ENCODE measurements at places on chromosomes 5 and 9.

GRCh38 chr5:58891086-58891970 lies 308.5 kb downstream of the RAB3C start:
- peak; percentile 61 for DNase-seq

DNA sequence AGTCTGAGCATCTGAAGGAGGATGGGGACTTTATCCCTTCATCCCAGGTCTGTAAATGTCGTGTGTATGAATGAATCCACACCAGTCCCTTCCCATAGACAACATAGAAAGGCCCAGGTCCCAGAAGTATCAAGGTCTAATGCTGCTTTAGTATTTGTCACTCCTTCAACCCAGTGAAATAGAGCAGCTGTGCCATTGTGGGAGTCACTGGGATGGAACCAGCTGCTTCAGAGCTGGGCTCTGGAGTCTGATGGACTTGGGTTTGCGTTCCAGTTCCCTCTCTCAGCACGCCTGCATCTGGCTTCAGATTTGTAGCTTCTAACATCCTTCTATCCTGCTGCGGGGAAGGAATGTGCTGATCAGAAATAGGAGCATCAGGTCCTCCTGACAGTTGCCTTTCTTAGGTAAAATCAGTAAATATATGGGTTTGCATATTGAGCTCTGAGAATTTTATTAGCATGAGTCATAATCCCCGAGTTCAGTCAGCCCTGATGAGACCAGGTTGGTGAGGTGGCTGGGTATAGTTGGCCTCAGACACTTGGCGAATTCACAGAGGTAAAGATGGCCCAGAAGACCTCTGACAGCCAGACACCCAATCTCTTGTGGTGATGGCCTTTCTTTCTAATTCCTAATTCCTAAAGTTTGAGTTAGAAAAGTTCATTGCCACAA lies 10.1 kb downstream of the ACO1 start:
- DNase-seq = no peak

GRCh38 chr9:87256973-87257372 lies 240.7 kb upstream of the DAPK1 start:
- no peak for DNase-seq

GRCh38 chr9:131666029-131666428 lies 73.8 kb downstream of the RAPGEF1 start:
- DNase-seq = no peak

DNA sequence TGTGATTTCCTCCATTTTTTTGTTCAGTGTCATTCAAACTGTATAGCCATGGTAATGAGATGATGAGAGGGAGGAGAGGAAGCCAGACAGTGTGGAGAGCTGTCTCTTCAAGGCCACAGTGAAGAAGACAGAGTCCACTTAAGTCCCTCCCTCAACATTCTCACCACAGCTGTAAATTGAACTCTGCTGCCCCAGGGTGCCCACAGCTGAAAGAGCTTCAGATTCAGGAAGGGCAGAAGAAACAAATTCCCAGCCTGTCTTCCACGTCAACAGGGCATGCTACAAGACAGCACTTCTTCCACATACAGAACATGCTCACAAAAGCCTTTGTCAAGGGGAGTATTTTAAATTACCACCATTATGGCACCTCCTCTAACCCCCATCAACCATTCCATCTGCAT lies 100.4 kb downstream of the KLHL3 start:
- no peak for DNase-seq

DNA sequence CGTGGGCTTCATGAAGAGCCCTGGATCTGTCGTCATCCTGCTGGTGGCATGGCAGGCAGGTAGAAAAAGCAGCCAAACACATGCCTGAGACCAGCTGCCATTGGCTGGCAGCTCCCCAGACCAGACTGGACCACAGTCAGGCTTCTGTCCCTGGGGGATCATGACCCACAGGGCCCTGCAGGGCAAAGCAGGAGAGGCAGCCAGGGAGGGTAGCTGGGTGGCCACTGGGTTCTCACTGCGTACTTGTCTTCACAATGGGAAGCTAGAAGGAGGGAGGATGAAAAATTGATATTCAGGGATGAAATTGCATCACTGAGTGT lies 67.8 kb upstream of the GARNL3 start:
- DNase-seq = no peak

Data from hematopoietic multipotent progenitor cell (in vitro differentiated cells).